ENCODE measurements at places on chromosomes 1 and 21.

DNA sequence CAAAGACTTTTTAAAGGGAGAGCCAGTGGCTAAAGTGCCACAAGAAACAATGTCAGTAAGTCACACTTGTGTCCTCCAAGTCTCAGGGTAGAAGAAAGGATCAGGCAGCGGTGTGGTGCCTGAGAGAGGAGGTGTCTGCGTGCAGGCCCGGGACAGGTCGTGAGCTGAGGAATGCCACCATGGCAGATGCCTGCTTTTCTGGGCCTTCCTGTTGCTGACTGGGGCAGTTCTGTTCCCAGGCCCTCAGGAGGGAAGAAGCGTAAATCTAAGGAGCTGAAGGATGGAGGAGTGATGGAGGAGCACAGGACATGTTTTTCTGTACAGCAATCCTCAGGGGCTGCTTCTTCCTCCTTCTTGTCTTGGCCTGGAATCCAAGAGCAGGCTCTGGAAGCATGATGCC lies 165.8 kb downstream of the ZBTB18 start:
- peak; percentile 67 for DNase-seq

DNA sequence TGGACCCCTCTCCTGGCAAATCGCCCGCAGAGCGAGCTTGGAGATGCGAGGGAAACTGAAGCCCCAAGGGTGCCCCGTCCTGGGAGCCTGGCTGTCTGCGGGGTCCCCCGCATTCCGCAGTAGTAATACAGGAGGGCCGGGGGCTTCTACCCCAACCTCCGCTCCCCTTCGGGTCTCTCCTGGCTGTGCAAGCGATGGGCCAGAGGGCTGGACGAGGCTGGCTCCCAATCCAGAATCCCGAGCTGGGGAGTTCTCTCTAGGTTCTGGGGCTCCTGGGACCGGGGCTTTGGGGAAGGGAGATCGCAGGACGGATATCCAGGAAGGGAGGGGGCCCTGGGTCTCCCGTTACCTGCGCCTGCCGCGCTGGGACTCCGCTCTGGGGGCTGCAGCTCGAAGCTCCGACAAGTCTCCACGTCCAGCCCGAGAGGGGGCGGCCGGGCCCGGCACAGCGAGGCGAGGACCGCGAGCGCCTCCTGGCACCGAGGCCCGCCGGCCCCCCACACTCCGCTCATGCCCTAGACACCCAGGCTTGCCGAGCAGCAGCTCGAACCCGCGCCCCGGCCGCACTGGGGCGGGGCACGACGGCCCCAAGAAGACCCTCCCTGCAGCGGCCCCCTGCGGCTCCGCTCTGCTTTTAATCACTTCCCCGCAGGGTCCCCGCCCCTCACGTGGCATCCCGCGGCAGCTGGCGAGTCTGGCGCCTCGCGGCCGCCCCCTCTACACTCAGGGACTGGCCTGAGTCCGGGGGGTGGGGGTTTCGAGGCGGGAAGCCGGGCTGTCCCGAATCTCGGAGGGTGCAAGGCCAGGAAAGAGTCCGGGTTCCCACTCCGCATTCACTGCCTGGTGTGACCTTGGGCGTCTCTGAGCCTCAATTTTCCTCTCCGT lies at the start of gene SYT6:
SYT6 (minus strand) TSS at position 609 of the 885 bp plus-strand sequence; CDS start at position 512, 97 bp downstream.
- no peak for DNase-seq

DNA sequence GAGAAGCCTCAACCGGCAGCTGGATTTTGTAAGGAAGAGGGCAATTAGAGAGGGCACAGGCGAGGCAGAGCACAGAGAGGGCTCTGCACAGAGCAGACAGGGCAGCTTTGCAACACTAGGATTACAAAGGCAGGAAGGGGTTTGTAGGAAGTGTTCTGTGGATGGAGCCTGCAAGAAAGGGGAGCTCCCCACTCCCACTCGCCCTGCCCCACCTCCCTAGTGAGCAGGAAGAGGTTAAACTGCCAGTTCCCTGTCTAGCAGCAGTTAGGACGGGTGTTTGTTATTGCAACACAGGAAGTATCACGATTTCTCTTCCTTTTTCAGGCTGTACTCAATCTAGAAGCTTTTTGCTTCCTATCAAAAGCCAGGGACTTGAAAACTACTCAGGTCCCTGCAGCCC lies 63.3 kb upstream of the LRRC8D start:
- DNase-seq = no peak

- no peak for DNase-seq
These were observed 61.0 kb downstream of the TOR3A start for GRCh38 chr1:179142889-179143299.

GRCh38 chr1:225425201-225425786 lies 2.5 kb downstream of the LBR start:
- DNase-seq = no peak

GRCh38 chr1:60903591-60903990 lies 178.8 kb upstream of the NFIA start:
- no peak for DNase-seq

DNA sequence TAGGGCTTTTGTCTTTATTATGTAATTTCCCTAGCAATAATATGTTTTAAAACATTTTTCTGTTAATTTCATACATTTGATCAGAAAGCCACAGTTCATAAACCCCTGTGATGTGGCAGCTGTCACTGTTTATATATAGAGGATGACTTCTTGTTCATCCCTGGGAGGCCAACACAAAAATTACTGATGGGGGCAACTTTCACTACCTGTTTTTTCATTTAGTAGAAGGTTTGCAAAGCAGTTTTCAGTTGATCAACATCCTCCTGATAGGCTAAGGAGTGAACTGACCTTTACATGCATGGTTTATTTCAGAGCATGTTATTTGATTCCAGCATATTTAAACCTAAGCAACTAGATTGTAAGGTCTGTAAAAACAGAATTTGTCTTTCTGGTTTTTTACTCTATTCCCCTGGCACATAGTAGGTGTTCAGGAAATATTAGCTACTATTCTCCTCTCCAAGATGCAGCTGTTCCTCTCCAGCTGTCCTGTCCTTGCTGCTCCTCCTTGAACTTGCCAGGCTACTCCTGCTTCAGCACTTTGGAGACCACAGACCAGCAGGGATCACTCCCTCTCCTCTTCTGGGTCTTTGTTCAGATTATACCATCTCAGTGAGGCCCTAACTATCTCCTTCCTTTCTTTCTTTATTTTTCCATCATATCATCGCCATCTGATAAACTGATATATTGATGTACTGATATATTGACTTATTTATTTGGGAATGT lies 54.7 kb downstream of the ROR1 start:
- no peak for DNase-seq

DNA sequence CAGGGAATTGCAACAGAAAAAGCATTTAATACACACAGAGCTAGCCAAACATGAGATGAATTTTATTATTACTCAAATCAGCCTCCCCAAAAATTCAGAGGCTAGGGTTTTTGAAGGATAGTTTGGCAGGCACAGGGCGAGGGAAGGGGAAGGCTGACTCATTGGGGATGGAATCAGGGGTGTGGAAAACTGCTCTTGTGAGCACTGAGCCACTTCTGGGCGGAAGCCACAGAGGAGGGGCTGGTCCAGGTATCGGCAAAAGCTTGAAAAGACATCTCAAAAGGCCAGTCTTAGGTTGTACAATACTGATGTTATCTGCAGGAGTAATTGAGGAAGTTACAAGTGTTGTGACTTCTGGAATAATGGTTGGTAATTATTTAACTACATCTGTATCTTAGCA lies 109.4 kb downstream of the TLR5 start:
- DNase-seq = no peak

- no peak for DNase-seq
These were observed 304.9 kb downstream of the KCNH1 start for GRCh38 chr1:210828996-210829596.

DNA sequence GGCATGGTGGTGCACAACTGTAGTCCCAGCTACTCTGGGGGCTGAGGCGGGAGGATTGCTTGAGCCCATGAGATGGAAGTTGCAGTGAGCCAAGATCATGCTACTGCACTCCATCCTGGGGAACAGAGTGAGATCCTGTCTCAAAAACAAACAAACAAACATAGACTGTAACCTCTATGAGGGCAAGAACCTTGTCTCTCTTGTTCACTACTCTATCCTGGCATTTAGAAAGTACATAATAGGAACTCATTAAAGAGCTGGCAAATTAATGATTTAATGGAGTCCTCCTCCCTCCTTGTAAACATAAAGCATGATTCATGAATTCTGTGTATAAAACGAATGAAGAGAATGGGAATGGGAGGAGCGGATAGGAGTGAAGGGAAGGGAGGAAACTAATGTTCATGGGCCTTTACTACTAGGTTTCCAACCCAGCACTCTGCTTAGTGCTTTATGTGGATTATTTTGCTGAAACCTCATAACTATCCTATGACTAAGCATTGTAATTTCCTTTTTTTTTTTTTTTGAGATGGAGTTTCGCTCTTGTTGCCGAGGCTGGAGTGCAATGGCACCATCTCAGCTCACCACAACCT lies 8.6 kb downstream of the LMOD1 start:
- no peak for DNase-seq

GRCh38 chr21:44092211-44092610 lies 15.0 kb upstream of the PWP2 start:
- DNase-seq = no peak

- no peak for DNase-seq
These were observed 41.6 kb downstream of the ARHGEF16 start for GRCh38 chr1:3495776-3496745.

- DNase-seq = no peak
These were observed 185.9 kb downstream of the TPR start for GRCh38 chr1:186189156-186189555.

DNA sequence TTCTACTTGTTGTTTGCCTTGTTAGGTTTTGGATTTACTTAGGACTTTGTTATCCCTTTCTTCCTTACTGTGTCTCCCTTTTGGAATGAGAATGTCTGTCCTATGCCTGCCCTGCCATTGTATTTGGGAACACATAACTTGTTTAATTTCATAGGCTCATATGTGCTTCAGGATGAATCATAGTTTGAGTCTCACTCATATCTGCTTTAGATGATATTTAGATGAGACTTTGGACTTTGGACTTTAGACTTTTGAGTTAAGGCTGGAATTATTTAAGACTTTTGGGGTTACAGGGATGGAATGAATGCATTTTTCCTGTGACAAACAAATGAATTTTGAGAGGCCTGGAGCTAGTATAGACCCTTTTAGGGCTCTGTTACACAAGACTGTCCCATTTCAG lies 33.4 kb downstream of the PSMG1 start:
- DNase-seq = no peak

DNA sequence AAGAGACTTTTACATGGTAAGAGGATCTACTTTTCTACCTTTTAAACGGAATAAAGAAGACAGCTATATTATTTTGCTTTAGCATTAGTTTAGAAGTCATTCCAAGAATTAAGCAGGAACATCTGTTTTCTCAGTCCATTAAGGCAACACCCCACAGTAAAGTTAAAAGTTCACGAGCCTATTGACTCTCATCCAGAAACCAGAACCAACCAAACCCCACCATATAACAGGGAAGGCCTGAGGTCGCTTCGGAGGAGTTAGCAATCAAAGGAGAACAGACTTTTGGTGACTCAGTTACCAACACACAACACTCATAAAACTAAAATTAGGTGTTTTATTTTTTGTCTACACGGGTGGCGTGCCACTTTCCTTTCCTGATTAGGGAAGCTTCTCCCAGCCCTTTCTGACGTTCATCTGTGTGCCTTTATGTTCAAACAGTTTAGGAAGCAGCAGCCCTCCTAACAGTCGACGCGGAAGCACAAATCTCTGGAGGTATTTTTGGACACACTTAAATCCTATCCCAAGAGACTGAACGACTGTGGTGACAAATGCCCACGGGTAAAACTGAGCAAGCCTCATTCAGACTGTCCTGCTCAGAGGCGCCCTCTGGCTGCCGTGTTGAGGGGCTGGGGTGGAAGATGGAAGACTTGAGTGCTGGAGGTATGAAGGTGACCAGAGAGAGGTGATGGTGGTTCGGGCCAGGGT lies 8.6 kb upstream of the PLA2G2C start:
- no peak for DNase-seq

- DNase-seq = no peak
These were observed 35.1 kb downstream of the ATP1A1 start for GRCh38 chr1:116408193-116408592.

GRCh38 chr1:9289090-9289534 lies 3.6 kb upstream of the SPSB1 start:
- no peak for DNase-seq

- no peak for DNase-seq
These were observed 64.2 kb downstream of the PIK3CD start for GRCh38 chr1:9715536-9716226.

- no peak for DNase-seq
These were observed 45.1 kb upstream of the C1orf174 start for GRCh38 chr1:3945222-3945621.

DNA sequence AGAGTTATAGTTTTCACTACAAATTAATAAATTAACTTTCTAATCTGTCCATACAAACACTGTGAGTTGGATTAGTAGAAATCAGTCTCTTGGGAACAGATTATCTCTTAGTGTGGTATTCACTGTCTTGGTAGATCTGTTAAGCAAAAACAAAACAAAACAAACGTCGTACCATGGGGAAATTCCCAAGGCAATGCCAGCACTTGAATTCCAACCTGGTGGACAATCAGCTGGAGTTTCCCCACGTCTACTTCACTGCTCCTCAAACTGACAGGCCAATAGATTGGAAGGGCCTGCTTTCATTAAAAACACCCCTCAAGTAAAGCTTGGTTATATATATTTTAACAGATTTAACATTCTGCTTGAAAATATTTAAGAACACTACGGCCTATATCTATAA lies 31.9 kb downstream of the GDAP2 start:
- DNase-seq = no peak

- no peak for DNase-seq
These were observed 150.3 kb downstream of the NCAM2 start for GRCh38 chr21:21148514-21148913.

GRCh38 chr1:241186716-241187115 lies 170.3 kb downstream of the RGS7 start:
- no peak for DNase-seq

DNA sequence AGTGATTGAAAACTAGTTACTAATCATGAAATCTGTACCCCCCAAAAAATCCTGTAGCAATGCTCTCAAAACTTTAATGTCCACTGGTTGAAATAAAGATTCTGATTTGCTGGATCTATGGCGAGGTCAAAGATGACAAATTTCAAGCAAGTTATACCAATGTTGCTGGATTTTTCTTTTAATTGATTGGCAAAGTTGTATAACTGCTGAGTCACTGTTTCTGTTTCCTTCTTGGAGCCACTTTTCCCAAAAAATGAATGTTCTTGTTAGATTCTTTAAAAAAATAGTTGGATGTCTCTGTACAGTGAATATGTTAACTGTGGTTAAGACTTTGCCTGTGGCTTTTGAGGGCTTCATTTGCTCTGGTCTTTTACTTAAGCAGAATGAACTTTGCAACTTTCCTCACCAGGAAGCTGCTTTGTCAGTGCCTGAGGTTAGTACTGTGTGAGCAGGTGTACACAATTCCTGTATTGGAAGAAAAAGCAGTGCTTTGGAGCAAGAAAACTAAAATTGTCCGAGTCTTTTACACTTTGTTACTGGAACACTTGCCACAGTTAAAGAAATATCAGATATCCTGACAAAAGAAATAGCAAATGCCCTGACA lies 1211.9 kb downstream of the MRPL39 start:
- DNase-seq = no peak

- DNase-seq = no peak
These were observed 18.1 kb upstream of the SLC44A3 start for GRCh38 chr1:94801919-94802546.
